NCI-H1092 treated with DMSO at 0.1 percent for 48 hours (cell line): ENCODE measurements at places on chromosomes 4 and X.

DNA sequence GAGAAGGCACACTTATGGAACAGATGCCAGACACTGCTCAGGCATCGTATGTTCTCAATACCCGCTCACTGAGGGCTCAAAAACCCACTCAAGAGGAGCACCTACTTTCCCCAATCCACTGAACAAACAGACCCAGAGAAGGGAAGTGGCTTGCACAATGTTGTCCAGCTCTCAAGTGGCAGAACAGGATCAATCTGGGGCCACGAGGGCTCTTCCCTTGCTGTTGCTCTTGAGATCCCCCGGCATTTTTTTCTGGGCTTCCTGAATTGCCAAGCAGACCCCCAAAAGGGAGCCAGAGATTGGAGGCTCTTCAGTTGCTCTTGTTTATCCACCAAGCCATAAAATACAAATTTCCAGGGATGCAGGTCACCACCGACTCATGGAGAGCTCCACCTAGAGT is 35.7 kb downstream of the IDS start:
- DNase-seq, result no peak

- no peak for DNase-seq
These were observed 10.2 kb upstream of the GLOD5 start for GRCh38 chrX:48751343-48751742.

DNA sequence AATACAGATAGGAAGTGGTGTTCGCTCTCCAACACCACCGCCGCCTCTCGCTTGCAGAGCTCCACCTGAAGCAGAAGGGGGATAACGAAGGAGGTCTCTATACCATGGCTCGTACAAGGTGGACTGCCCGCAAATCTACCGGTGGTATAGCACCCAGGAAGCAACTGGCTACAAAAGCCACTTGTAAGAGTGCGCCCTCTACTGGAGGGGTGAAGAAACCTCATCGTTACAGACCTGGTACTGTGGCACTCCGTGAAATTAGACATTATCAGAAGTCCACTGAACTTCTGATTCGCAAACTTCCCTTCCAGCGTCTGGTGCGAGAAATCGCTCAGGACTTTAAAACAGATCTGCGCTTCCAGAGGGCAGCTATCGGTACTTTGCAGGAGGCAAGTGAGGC is 5.2 kb upstream of the BMP15 start:
- DNase-seq, result no peak

- DNase-seq, result no peak
These were observed 89.7 kb downstream of the ARHGAP10 start for GRCh38 chr4:147821555-147821954.

DNA sequence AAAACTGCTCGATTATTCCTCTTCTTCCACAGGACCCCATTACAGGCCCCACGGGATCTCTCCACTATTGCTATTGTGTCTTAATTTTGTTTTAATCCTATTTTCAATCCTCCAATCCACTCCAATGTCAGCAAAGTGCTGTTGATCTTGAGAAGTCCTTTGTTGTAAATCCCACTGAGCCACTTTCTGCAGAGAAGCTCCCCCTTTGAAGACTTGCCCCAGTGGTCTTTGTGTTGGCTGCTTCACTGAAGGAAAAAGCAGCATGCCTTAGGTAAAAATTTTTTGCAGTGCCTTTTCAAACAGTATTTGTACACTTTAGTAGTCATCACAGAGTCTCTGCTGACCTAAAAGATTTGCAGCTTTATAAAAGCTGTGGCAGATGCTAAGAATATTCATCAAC is 252.0 kb upstream of the SLC7A11 start:
- DNase-seq, result no peak

GRCh38 chr4:142781114-142781513 is 65.0 kb downstream of the INPP4B start:
- DNase-seq, result no peak

DNA sequence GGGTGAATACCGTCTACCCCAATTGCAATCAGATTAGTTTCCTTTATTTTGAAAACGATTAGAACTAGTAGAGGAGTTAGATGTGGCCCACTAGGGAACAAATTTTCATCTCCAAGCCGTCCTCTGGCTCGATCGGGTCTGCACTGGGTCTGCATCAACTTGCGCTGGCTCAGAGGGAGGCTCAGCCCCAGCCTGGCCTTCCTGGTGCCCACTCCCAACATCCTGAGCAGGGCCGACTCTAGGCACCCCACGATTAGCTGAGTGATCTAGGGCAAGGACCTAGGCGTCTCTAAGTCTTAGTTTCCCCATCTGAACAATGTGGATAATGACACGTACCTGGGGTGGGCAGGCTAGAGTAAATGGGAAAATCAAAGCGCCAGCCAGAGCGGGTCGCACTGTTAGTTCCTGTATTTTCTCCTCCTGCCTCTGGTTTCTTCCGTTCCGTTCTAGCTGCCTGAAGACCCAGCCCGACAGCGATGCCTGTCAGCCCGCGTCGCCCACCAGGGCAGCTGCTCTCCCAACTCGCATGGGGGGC is 7.7 kb upstream of the HAND2 start:
- no peak for DNase-seq

GRCh38 chrX:80812176-80812575 is 2.5 kb upstream of the BRWD3 start:
- no peak for DNase-seq

DNA sequence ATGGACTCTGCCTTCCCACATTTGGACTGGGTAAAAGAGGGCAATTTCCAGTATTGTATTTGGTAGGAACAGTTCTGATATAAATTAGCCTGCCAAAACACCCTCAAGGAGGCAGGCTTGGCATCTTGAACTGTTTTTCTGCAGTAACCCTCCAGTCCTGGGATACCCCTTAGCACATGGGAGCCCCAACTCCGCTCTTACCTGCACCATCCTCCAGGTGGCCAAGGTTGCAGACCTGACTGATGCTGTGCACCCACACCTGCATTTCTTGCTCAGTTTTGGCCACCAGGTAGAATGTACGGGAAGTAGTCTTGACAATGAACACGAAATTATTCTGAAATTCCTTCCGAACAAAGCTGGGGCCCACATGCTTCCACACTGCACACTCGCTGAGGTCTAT is 35.1 kb downstream of the GAB3 start:
- DNase-seq, result no peak
